ENCODE measurements at places on chromosomes 2 and 18.

DNA sequence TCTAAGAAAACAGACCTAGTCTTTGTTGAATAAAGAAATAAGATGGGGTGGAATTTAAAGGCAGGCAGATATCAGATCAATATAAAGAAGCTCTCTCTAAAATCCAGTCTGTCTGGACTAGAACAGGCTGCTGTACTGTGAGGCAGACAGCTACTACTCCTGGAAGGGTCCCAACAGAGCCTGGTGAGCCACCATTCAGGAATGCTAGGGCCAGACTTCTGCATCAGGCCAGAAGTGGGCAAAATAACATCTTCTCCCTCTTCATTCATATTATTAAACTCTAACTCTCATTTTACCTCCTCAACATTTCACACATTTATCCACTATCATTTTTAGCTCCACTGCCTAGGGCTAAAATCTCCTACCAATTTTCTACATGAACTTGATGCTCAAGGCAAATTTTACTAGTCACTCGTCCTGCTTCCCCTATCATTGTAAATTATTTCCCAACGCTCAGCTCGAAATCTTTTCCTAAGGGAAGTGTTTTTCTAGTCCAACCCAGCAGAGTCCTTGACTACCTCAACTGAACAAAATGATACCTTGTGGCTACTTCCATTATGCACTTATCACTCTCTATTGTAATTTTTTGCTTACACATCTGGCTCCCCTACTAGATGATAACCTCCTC, 45.2 kb upstream of the GLS start:
- no peak for DNase-seq

DNA sequence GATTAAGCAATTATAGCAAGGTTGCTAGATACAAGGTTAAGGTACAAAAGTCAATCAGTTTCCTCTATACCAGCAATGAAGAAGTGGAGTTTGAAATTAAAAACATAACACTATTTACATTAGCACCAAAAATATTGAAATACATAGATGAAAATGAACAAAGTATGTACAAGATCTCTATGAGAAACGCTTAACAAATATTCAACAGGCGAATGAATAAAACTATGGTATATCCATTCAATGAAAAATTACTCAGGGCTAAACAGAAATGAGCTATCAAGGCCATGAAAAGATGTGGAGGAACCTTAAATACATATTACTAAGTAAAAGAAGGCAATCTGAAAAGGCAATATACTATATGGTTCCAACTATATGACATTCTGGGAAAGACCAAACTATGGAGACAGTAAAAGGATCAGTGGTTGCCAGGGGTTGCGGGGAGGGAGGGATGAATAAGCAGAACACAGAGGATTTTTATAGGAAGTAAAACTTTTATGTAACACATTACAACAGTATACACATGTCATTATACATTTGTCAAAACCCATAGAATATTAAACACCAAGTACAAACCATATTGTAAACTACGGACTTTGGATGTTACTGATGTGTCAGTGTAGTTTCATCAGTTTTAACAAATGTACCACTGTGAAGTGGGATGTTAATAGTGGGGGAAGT, 62.1 kb downstream of the RMDN2 start:
- peak; percentile 49 for DNase-seq

GRCh38 chr2:172930871-172931255, 144.8 kb upstream of the MAP3K20 start:
- no peak for DNase-seq

- DNase-seq, result no peak
Measured at GRCh38 chr2:231475965-231476364, 11.7 kb upstream of the NCL start.

GRCh38 chr2:28411956-28412609, 19.4 kb downstream of the FOSL2 start:
- DNase-seq, result no peak

DNA sequence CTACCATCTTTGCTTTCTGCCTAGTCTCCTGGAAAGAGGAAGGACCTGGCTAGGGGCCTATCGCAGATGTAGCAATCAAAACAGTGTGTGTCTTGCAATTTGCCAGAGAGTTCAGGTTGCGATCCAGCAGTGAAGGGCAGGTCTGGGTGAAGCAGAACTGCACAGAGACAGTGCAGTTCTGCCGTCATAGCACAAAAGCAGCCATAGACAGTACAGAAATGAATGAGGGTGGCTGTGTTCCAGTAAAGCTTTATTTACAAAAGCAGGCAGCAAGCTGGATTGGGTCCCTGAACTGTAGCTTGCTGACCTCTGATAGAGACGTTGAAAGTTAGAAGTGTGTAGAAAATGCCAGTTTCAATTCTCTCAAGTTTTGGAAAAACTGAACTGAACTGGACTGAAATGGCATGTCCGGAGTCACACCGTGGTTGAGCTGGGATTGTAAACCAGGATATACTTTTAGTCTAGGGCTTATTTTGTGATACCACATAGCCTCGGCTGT, 186.8 kb downstream of the LTBP1 start:
- no peak for DNase-seq

DNA sequence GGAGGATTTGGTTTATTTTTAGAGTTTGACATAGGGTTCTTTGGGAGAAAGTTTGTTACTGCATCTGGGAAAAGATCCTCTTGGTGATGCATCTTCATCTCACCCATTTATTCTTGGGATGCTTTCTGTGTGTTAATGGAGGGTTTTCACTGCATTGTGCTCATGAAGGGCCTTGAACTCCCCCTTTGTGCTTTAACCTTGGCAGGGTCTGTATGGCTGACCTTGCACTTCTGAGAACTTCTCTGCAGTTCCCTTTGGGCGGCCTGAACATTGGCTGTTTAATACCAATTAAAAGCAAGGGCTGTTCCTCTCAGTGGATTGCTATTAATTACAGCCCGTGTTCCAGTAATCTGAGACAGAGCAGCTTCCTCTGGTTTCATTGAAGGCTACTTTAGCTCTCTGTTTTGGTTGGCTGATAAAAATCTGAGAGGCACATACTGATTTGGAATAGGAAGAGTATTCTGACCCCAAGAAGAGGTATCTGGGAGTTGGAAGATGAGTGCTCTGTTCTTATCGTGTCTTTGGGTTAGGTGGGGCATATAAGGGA, 37.5 kb downstream of the FMNL2 start:
- no peak for DNase-seq

DNA sequence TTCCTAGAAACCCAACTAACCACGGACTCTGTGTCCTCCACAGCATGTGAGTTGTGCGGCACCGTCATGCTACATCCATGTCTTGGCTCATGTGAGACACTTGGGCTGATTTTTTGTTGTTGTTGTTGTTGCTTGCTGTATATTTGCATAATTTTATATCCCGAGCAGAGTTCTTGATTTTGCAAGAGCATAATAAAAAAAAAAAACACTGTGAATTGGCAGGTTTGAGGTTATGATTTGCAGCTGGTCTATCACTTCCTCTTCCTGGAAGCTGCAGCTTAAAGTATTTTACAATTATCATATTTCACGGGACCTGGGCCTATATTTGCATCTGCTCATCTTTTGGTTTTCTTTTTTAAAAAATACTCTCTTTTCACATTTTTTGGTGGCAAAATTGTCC, 142.3 kb upstream of the NRP2 start:
- DNase-seq, result peak; percentile 30

GRCh38 chr2:71463342-71463654, 9.9 kb downstream of the DYSF start:
- no peak for DNase-seq

GRCh38 chr18:711310-711656, 1.1 kb downstream of the ENOSF1 start:
- DNase-seq, result peak; percentile 7

- no peak for DNase-seq
Measured at GRCh38 chr18:64380117-64380516, 231.2 kb upstream of the LINC00305 start.

DNA sequence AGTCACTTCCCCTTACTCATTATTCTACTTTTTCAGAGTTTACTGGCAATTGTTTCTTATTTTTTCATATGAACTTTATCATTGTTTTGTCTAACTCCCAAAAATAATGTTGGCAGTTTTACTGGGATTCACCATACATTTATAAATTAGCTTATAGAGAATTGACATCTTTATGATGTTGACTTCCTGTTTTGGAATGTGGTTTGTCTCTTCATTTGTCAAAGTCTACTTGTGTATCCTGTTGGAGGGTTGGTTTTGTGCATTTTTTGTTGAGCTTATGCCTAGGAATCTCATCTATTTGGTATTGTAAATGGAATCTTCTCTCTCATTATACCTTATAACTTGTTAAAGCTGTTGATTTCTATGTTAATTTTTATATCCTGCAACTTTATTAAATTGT, 16.4 kb downstream of the EPC2 start:
- DNase-seq, result no peak

GRCh38 chr18:11739893-11740292, 50.8 kb downstream of the GNAL start:
- no peak for DNase-seq

DNA sequence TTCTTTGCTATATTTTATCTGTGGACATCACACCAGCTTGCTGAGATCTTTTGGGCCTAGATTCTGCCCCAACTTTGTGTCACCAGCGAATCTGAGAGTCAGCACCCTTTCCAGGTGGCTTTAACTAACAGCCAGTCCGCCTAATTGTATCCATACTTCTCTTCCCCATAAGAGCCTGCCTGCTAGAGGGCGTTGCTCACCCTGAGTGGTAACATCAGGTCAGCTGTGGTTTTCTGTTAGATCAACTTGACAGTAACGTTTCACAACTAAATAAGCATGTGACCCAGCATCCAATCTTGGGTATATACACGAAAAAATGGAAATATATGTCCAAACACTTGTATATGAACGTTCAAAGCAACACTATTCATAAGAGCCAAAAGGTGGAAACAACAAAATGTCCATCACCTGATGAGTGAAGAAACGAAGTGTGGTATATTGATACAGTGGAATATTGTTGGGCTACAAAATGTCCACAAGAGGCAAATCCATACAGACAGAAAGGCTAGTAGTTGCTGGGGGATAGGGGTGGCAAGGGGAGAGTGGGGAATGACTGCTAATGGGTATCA, 24.9 kb downstream of the EFHD1 start:
- peak; percentile 37 for DNase-seq

GRCh38 chr2:150292807-150293206, 194.7 kb downstream of the RND3 start:
- no peak for DNase-seq

GRCh38 chr2:169738566-169739229, 5.1 kb downstream of the KLHL23 start:
- DNase-seq, result no peak

DNA sequence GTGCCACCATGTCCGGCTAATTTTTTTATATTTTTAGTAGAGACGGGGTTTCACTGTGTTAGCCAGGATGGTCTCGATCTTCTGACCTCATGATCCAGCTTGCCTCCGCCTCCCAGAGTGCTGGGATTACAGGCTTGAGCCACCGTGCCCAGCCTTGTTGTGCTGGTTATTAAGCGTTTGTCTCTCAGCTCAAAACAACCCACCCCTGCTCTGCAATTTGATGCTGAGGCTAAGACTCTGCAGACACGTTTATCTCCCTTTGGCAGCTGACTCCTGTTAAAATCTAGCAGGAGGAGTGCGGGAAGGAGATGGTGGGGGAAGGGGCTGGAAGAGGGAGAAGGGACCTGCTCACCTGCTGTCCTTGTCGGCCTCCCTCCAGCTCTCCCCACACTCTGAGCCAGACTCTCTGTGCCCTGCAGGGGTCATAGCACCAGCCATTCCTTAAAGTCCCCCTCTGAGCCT, 29.9 kb upstream of the IMPA2 start:
- no peak for DNase-seq
